ENCODE measurements at places on chromosomes 5 and 9.
A peak's percentile ranks its signal among the peaks of the same experiment; 100 is the strongest.

- peak; percentile 39 for DNase-seq
Measured at GRCh38 chr9:129836311-129837007, 1.2 kb downstream of the USP20 start.

DNA sequence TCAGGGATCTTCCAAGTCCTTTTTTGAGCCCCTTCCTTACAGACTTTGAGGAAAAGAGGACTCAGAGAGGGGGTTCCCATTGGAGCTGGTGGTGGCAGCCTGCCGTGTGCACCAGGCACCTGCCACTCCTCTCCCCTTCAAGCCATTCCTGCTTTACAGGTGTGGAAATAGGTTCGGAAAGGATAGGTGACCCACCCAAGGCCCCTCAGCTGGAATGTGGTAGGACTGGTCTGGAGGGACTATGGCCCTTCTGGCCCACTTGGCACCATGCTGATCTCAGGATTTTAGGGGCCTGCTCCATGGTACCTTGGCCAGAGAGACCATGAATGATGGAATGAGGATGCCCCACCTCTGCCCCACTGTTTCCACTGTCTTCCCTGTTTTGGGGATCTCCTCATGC, 1.4 kb downstream of the GALNT12 start:
- DNase-seq = no peak

DNA sequence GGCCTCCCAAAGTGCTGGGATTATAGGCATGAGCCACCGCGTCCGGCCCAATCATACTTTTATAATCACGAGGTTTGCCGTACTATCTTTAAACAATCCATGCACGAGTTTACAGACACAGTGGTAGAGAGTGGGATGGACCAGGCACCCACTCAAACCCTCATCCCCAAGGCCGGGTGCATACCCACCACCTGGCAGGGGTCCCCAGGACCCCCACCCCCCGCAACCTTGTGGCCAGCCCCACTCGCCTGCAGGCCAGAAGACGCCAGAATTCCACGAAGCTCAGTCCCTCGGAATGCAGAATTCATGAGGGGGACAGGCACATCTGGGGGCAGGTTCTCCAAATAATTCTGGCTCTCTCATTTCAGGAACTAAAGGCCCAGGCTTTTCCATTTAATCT, 17.1 kb downstream of the NACC2 start:
- no peak for DNase-seq

DNA sequence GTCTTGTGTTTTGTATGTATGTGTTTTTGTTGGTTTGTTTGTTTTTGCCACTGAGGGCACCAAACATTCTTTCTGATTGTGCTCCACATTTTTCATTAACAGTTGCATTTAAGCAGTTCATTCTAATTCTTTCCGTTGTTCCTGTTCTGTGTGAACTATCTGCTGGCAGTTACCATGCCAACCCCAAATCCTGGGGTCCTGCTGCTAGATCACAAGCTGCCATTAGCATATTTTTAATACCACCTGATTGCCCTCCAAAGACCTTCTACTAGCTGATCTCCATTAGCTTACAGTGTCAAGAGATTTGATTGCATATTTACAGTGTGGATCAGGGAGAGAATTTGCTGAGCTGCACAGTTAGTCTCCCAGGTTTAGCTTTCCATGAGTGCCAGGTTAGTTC, 40.6 kb upstream of the STARD4 start:
- DNase-seq = no peak

DNA sequence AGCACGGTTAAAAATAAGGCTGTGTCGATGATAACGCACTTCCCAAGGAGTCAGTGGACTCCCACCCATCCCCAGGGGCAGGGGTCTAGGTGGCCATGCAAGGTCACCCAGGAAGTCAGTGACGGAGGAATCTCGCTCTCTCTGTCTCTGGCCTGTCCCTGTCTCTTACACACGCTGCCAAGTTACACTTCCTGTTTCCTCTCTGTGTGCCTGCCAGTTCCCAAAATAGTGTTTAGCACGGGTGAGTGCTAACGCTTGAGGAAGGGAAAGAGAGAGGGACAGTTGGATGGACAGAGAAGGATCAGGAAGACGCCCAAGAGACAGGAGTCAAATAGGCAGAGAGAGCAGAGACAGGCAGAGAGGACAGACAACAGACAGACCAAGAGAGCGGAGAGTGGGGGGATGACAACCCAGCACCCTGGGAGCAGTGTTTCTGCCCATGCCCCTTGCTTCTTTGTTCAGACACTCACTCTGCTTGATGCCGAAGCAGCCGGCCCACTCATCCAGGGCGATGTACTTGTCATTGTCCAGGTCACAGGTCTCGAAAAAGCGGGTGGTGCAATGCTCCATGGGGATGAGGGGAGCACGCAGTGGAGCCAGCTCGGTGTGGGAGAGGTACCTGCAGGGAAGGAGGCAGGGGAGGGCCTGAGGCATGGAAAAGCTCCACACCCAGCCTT, 23.0 kb downstream of the SPARC start:
- DNase-seq = no peak

DNA sequence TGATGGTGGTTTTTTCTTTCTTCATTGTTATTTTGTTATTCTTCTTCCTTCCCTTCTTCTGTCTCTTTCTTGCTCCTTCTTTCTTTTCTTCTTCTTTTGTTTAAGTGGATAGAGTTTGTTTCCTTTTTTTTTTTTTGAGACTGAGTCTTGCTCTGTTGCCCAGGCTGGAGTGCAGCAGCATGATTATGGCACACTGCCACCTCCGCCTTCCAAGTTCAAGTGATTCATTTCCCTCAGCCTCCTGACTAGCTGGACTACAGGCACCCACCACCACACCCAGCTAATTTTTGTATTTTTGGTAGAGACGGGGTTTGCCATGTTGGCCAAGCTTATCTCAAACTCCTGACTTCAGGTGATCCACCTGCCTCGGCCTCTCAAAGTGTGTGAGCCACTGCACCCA, 40.3 kb downstream of the JAK2 start:
- DNase-seq = peak; percentile 4

DNA sequence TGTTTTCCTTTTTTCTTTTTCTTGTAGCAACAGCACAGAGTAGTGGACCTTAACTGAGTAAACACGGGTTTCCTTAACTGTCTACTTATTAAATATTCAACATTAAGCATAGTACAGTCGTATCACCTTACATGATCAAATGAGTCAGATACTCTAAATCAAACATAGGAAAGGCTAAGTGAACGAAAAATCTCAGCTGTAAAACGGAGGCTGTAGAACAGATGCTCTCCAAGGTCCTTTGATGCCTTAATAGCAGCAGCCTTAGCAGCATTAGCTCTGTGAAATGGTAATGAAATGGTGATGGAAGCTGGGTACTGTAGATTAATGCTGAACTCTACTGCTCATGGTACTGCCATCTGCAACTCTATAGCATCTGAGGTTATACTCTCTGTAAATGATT, 1433.3 kb upstream of the C9orf72 start:
- no peak for DNase-seq

DNA sequence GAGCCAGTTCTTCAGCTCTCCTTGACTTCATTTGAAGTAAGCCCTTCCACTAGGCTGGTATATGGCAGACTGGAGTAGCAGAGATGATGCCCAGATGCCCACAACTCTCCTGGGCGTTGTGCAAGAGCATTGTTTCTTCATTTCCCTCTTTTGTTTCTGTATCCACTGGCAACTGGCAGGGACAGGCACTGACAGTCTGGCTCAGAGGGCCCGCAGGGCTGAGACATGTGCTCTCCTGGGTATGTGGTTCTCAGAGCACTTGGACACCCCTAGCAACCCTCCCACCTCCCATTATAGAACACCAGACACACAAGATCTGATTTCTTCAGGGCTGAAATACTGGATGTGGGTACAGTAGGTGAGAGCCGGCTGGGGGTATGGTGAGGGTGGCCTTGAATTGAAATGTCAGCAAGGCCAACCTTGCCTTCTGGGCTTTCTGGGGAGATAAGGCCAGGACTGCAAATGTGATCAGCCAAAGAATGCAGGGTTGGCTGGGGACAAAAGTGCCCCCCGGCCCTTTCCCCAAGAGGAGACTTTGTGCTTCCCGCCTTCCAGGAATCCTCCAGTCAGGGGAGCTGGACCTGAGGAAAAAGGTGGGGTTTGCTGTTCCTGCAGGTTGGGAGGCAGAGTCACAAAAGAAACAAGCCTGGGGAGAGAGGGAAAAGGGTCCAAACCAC, 28.6 kb upstream of the CTNNA1 start:
- no peak for DNase-seq

DNA sequence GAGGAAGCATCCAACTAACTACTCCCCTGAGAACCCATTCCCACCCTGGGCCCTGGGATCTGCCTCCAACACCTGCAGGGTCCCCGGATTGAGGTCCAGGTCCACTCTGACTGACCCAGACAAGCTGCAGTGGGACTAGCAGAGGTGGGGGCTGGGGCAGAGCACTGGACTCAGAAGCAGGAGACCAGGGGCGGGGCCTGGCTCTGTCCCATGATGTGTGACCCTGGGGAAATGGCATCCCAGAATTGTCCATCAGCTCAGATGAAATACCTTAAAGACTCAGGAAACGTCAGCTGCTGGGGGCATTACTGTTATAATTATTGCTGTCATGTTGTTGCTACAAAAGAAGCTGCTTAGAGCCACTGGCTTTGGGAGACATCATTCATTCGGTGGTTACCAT, 202.4 kb downstream of the C9orf50 start:
- DNase-seq = no peak

DNA sequence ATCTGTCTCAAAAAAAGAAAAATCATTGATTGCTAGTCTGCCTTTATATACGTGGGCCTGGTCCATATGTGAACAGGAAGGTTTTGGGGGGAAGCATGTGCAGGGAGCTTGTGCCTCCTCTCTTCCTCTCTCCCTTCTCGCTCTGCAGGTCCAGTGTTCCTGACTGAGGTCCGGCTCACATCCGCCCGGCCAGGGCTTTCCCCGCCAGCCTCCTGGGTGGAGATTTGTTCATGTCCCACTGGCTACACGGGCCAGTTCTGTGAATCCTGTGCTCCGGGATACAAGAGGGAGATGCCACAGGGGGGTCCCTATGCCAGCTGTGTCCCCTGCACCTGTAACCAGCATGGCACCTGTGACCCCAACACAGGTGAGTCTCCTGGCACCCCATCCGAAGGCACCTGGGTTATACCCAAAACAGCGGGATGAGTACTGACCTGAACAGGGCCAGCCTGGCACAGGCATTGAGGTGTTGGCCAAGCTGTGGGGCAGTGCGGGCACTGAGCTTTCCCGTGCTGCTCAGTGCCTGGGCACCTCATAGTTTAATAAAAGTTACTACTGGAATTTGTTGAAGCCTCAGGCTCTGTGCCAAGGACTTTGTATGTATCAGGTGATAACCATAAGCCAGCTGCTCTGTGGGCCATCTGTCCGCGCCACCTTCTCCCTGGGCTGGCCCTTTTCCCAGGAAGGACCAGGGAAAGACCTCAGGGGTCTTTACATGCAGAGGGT, 39.4 kb upstream of the AIF1L start:
- no peak for DNase-seq

DNA sequence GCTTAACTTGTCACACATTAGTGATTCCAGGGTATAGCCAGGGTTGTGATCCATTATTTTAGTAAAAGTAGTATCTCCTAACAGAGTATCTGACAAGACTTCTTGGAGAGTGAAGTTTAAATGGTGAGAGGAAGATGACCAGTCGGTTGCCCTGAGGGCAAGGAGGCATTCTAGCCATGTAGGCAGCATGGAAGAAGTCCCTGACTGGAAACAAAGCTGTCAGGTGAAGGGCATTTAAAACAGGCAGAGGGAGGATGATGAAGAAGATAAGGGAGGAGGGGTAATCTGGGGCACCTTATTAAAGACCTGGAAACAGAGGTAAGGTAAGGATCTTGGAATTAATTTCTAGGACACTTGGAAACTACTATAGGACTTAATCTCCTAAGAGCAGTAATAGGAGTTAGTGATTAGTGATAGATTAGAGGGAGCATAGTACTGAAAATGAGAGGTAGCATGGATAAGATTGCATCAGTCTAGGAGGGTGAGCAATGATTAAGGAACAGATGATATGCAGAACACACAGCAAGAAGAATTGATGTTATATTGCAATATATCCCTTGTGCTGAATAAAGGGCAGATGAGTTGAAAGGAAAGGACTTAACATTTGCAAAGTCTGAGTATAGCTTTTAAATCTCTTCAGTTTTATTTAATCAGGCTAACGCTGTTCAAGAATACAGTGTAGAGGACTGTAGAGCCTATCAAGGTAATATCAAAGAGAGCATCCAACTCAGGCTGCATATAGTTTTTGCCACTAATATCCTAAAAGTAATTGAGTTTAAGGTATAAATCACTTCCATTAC, 9.6 kb downstream of the KIF2A start:
- DNase-seq = peak; percentile 26

DNA sequence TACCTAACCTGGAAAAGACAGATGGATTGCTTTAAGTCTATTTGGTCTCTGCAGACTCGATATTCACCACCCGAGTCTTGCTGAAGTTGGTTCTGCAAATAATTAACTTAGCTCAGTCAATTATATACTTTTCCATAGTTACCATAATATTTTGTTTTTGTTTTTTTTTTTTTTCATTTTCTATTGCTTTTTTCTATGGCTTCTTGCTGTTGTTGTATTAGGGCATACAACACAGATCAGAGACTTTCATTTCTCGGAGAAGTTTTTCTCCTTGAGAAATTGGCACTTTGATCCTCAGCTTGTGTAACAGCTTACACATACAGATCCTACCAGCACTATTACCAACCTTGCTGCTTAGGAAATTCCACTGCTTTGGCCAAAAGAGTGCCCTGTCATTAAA, 88.0 kb downstream of the GPR21 start:
- no peak for DNase-seq
